ENCODE measurements at places on chromosomes 2 and 18.

GRCh38 chr2:27496357-27497287, at the start of gene GCKR:
Gene GCKR, plus strand, starts transcription at chr2:27496839. Its CDS starts 66 bp downstream, at chr2:27496905.
- no peak for DNase-seq

DNA sequence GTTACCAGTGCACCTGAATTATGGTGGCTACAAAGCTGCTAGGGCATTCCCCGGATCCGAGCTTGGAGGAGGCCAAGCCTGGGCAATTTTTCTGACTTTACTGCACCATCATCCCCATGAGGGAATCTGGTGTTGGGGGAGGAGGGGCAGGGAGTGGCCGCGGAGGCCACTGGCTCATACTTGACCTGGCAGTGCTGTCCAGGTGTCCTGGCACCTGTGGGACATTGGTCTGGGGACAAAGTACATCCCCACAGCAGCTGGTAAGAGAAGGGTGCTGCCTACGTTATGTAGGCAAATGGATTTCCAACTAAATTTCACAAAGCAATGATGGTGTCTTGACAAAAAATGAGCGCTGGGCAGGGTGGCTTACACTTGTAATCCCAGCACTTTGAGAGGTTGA, 48.3 kb downstream of the KLHL29 start:
- DNase-seq, result no peak

- no peak for DNase-seq
These were observed 66.4 kb downstream of the ZNF516 start for GRCh38 chr18:76428396-76429261.

- peak; percentile 9 for DNase-seq
These were observed at the start of gene ACVR2A for GRCh38 chr2:147844697-147845410. Gene ACVR2A, plus strand, starts transcription at chr2:147845029. Its CDS starts 124 bp downstream, at chr2:147845153.

GRCh38 chr18:832085-832681, 20.1 kb upstream of the YES1 start:
- no peak for DNase-seq

DNA sequence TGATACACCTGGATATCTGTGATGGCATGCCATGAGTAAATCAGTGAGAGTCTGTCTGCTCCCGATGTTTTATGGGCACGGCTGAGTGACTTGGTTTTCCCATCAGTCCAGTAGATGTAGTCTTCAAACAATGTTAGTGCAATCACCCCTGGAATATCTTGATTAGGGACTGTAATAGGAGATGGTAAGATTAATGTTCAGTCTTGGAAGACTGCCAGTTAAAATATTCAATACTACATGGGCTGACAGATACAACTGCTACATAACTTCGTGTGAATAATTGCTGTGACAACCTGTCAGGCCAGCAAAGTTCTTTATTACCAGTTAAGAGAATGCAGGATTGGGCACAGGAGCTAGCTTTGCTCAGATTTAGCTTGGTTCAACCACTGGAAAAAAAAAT, 1673.3 kb downstream of the LRP1B start:
- DNase-seq, result no peak

GRCh38 chr2:48905696-48906095, 150.2 kb upstream of the LHCGR start:
- DNase-seq, result no peak

- DNase-seq, result no peak
These were observed 674.2 kb upstream of the CHAC2 start for GRCh38 chr2:53093355-53093754.

DNA sequence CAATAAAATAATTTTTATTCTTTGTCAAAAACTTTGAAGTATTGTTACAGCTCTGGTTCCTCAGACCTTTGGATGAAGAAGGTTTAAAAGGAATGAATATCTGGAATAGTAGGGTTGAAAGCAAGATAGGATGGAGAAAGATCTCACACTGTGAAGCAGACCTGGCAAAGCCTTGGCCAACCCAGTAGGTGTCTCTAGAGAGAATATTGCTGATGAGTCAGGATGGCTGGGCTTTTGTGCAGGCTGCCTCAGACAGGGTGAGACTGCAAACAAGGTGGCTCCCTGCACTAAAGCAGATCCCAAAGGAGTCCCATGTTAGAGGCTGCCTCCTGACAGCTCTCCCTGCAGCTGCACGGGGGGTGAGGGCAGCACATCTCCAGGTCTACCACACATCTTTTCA, 226.0 kb upstream of the ITGA4 start:
- no peak for DNase-seq

GRCh38 chr2:219469186-219469724, 29.4 kb upstream of the GMPPA start:
- no peak for DNase-seq

GRCh38 chr2:199282309-199282708, 175.4 kb downstream of the SATB2 start:
- no peak for DNase-seq

- DNase-seq, result peak; percentile 22
These were observed 72.3 kb downstream of the IL1R2 start for GRCh38 chr2:102063941-102064678.

DNA sequence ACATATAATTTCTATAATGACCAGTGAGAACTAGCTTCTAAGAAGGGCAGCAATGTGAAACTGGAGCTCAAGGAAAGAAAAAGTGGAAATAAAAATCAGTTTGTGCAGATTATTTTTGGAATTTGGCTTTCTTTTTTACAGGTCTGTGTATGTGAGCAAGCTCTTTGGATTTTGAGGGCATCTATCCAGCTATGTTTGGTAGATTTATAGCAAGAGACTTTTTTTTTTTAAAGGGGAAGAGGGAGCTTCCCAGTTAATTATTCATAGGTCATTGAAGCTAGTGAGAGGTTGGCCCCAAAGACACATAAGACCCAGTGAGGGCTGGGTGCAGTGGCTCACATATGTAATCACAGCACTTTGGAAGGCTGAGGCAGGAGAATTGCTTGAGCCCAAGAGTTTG, 24.0 kb upstream of the COLEC12 start:
- DNase-seq, result no peak

DNA sequence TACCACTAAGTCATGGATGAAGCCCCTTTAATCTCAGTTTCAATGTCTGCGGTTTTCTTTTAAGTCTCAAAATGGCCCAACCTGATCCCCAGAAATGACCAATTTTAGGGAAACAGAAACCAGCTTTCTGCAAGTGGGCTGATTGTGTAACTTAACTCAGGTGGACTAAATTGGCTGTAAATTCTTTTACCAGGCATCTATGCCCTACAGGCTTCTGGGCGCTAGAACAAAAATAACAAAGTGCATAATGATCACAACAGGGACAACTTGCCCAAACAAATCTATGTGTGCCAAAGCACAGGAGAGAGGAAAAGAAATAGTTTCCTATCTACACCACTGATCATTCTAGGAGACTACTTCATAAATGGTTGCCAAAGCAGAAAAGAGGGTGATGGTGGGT, 112.3 kb upstream of the SETBP1 start:
- no peak for DNase-seq

- no peak for DNase-seq
These were observed 31.3 kb downstream of the ANXA4 start for GRCh38 chr2:69773206-69773605.

DNA sequence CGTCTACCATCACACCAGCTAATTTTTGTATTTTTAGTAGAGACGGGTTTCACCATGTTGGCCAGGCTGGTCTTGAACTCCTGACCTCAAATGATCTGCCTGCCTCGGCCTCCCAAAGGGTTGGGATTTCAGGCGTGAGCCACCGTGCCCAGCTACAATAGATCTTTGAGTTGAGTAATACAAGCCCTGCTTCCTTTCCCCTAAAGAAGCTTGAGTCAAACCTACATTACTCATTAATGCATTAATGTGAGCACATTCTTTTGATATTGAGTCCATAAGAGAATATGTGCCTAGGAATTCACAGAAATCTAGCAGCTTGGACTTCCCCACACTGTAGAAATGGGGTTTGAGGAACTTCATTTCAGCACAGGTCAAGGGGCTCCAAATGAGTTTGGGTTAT, 39.6 kb downstream of the PSMG2 start:
- no peak for DNase-seq

GRCh38 chr2:38125842-38126241, 49.9 kb upstream of the CYP1B1 start:
- DNase-seq, result no peak

GRCh38 chr2:8391126-8391525, 290.7 kb upstream of the ID2 start:
- no peak for DNase-seq

GRCh38 chr2:182592691-182593393, 123.2 kb upstream of the DNAJC10 start:
- no peak for DNase-seq

DNA sequence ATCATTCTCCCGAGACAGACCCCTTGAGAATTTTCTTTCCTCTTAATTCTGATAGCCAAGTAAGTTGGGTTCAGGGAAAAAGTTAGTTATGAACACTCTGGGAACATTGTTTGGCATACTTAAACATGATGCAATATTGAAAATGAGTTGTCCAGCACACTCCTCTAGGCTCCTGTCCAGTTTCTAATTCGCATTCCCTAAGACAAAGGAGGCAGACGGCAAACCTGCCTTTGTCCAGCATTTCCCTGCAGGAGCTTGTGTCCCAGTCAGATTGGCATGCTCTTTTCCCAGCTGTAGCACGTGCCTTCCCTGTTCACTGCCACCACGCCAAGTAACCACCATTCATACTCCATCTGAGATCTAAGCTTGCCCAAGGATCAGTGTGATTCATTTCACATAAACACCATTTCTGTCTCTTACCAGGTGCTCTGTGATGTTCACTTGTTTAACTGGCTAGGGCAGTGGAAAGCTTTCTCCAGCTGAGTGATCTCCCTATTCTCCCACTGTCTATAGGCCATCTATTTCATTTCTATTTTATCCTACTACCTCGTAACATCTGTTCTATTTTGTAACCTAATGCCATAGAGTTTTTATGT, 150.0 kb upstream of the EPB41L3 start:
- DNase-seq, result no peak

DNA sequence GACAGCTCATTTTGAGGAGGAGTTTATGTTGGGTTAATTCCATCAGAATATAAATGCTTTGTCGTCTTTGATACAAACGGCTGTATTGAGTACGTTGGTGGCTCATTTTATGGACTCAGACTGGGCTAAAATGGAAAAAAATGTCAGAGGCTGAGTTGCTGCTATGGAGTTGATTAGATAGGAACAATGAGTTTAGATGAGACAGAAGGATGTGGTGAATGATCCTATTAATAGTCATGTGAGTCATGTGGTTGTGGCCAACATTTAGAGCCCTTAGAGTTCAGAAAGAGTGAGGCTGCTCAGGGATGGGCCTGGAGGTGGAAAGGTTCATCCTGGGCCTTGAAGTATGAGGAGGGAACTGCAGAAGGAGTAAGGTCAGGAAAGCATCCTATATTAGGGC, 434.2 kb downstream of the MEIS1 start:
- DNase-seq, result no peak

GRCh38 chr2:69253611-69254301, 133.3 kb downstream of the GFPT1 start:
- no peak for DNase-seq

DNA sequence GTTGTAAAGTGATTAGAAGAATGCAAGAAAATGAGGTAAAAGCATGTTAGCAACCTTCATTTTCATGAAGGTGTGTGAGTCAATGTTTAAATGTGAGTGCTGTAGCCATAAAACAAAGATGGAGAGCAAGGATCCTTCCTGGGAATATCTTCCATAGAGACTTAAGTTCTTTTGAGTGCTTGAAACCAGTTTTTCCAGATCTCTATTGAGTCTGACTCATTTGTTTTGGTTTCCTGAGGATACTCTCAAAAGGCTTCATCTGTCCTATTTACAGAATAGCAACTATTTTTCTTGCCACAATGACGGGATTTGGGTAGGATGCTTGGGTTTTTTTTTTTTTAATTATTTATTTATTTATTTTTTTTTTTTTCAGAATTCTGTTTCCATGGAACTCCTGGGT, 45.9 kb upstream of the ASB1 start:
- DNase-seq, result no peak

GRCh38 chr2:177693658-177694339, 301.2 kb downstream of the AGPS start:
- DNase-seq, result no peak

GRCh38 chr2:28680657-28681056, 71.0 kb upstream of the PPP1CB start:
- no peak for DNase-seq

GRCh38 chr2:37698931-37699481, 27.6 kb upstream of the CDC42EP3 start:
- no peak for DNase-seq

DNA sequence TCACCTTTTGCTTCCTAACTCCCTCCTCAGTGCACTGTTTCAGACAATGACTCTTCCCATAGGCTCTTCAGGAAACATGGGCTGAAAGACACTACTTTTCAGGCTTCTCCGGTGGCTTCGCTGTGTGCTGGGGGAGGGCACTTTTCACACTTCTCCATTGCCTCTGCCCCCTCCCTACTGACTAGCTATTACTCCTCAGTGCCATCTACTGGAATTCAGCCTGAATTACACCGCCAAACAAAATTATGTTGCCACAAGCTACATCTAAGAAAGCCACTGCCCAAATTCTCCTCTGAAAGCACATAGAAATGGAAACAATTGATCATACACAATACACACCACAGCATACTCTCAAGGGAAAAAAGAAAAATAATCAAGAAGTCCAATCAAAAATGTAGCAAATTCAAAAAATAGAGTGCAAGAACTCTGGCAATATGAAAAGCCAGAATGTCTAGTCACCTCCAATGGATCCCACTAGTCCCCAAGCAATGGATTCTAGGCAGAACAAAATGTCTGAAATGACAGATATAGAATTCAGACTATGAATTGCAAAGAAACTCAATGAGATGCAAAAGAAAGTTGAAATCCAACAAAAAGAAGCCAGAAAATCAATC, 1139.4 kb upstream of the GYPC start:
- no peak for DNase-seq

DNA sequence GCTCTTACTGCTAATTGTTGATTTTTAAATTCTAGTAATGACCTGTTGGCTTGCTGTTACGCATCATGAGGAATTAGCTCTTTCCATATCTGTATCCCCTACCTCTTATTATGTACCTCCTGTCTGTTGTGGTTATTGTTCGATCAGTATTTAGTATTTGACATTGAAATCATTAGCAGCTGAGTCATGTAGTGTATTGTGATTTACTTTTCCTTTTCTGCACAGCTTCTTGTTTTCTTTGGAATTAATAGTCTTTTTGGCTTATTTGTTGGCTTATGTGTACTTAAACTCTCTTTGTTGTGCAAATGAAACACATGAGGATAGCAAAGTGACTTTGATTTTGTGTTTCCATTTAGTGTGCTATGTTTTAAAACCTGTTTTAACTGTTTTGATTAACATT, 4.3 kb downstream of the EPB41L5 start:
- DNase-seq, result no peak

DNA sequence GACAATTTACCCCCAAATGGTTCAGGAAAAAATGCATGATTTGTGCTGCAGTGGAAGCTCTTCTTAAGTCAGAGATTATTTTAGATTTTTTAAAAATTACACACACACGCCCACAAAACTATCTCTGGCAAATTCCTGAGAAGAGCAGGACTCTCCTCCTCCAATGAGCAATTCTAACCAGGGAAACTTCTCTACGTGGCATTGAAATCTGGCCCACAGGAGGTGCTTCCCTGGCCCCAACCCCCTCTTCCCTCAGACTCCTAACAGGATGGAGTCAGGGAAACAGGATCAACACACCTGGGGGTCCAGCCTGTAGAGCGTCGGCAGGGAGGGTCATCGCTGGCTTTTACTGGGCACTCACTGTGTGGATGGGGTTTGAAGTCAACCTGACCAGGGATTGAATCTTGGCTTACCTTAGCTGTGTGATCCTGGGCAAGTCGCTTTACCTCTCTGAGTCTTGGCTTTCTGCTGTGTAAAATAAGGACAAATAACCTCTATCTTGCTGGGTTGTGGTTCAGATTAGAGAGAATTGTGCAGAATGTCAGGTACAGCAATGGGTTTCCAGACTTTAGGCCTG, 65.4 kb upstream of the ASAP2 start:
- no peak for DNase-seq

GRCh38 chr2:220276741-220277444, 649.5 kb downstream of the SLC4A3 start:
- no peak for DNase-seq

Measured in anterior cingulate cortex (tissue), 58 donors.